ENCODE measurements at places on chromosomes 7 and 10.
A peak's percentile ranks its signal among the peaks of the same experiment; 100 is the strongest.

DNA sequence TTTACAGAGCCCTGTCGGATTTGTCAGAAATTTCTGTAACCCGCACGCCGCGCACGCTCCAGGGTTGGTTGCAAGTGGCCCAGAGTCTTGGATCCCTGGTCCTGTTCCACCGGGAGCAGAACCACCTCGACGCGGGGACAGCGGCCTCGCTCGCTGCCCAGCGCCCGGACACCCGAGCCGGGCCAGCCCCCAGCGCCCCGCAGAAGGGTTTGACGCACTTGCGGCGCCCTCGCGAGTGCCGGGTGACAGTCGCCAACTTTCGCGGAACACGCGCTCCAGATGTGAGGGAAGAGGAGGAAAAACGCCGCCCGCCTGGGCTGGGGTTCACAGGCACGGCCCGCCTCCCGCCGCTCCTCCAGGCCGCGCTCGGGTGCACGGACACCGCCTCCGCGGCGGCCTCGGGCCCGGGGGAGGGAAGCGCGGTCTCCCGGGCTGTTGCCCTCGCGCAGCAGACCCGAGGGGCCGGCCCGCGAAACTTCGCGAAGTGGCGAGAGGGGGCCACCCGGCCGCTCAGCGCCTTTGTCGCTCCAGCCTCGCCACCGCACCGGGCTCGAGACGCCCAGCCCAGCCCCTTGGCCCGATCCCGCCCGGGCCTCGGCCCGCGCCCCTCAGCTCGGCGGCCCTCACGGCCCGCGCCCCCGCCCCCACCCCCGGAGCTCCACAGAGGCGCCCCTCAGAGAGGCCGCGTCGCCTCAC lies 514 bp downstream of the RNF216 start:
- peaks cover 5% of the 10 kb centered on the region for H3K4me1 ChIP-seq
- H3K27me3 ChIP-seq: no peaks in the 10 kb centered on the region
- H3K27ac ChIP-seq: peak overlapping the region; percentile 94
- DNase-seq: peak; percentile 43

- H3K36me3 ChIP-seq: no peaks in the 10 kb centered on the region
- peaks cover 27% of the 10 kb centered on the region for H3K27me3 ChIP-seq
- no peak overlapping the region for H3K4me3 ChIP-seq
- H3K27ac ChIP-seq: no peak overlapping the region
- H3K4me1 ChIP-seq: no peaks in the 10 kb centered on the region
These were observed 48.5 kb downstream of the GRID1 start for GRCh38 chr10:86317949-86318725.

DNA sequence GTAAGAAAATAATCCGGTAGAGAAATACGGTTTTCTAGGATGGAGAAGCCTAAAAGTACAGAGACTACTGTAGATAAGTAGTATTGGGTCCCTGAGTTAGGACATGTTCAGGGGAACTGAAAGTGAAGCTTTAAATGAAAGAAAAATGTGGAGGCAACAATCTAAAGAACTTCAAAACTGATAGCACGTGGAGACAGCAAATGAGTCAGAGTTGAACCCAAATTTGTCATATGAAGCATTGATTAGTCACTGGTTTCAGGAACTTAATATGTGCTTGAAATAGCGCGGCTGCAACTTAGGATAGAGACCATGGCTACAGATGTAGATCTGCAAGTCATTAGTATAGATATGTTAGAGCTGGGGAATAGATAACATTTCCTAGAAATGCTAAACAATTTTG lies 1138.6 kb upstream of the SORCS1 start:
- no peaks in the 10 kb centered on the region for H3K27me3 ChIP-seq
- DNase-seq: no peak
- no peaks in the 10 kb centered on the region for H3K36me3 ChIP-seq
- no peak overlapping the region for H3K27ac ChIP-seq
- H3K4me3 ChIP-seq: no peak overlapping the region

DNA sequence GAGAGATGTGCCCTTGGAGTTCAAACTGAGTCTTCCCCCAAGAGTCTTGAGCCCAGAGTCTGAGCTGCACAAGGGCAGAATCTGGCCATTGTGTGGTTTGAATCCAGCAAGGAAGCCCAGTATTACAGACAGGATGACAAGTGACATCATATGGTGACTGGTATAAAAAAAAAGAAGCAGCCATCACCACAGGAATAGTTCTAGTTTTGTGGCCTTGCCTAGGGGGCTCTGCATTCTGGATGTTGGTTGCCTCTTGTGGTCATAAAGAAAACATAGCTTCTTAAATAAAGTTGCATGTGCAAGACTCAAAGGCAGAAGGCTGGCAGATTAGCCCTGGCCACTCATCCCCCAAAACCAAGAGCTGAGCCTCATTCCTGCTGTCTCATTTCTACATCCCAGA lies 16.8 kb upstream of the LRRC72 start:
- H3K36me3 ChIP-seq: no peaks in the 10 kb centered on the region
- H3K27me3 ChIP-seq: no peaks in the 10 kb centered on the region
- H3K4me3 ChIP-seq: no peak overlapping the region
- no peaks in the 10 kb centered on the region for H3K4me1 ChIP-seq
- H3K27ac ChIP-seq: no peak overlapping the region
- no peak for DNase-seq

DNA sequence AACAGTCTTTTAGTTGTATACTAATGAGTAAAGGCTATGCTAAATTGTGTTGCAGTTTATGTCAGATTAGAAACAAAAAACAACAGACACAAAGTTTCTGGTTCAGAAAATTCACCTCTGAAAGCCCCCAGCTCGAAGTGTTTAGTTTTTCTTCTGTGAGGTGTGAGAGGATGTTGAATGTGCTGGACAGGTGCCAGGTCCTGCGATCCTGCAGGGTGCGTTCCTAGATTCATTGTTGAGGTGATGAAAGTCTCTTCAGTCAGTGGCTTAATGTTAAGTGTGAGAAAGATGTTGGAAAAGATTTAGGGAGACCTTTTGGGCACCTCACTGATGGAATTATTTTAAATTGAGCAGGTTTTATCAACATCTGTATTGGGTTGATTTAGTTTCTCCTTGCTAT lies 287.3 kb downstream of the SDK1 start:
- H3K27ac ChIP-seq: no peak overlapping the region
- H3K36me3 ChIP-seq: no peaks in the 10 kb centered on the region
- H3K4me3 ChIP-seq: no peak overlapping the region
- peaks cover 14% of the 10 kb centered on the region for H3K4me1 ChIP-seq
- DNase-seq: no peak
- no peaks in the 10 kb centered on the region for H3K27me3 ChIP-seq

GRCh38 chr7:103140685-103141084 lies 8.2 kb downstream of the NAPEPLD start:
- peaks cover 10% of the 10 kb centered on the region for H3K36me3 ChIP-seq
- no peak for DNase-seq
- no peak overlapping the region for H3K4me3 ChIP-seq

GRCh38 chr7:128151635-128152034 lies 89.4 kb upstream of the LEP start:
- DNase-seq: no peak
- H3K36me3 ChIP-seq: no peaks in the 10 kb centered on the region
- H3K27ac ChIP-seq: no peak overlapping the region
- no peaks in the 10 kb centered on the region for H3K4me1 ChIP-seq
- peaks cover 66% of the 10 kb centered on the region for H3K27me3 ChIP-seq

DNA sequence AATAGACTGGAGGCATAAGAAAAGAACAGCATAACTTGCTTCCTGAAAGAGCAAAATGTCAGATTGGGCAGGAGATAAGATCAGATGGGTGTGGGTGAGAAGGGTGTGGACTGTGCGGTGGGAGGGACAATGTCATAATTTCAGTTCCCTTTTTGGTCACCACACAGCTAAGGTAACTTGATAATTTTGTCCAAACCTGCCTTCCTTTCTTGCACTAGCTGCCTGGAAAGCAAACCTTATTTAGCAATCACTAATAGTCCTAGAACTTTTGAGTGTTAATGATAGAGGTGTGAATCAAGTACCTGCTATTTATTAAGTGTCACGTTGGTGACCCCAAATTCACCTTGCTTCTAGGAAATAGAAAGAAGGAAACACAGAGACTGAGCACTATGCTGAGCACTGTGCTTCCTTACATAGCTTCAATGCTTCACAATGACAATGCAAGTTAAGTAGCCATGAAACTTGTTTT lies 72.4 kb upstream of the SP4 start:
- no peaks in the 10 kb centered on the region for H3K4me1 ChIP-seq
- no peaks in the 10 kb centered on the region for H3K36me3 ChIP-seq
- H3K27ac ChIP-seq: no peak overlapping the region
- peaks cover 6% of the 10 kb centered on the region for H3K27me3 ChIP-seq
- no peak overlapping the region for H3K4me3 ChIP-seq

GRCh38 chr7:47249361-47249760 lies 332.6 kb downstream of the TNS3 start:
- H3K4me3 ChIP-seq: no peak overlapping the region
- H3K4me1 ChIP-seq: peaks cover 3% of the 10 kb centered on the region
- DNase-seq: no peak
- H3K27ac ChIP-seq: no peak overlapping the region
- no peaks in the 10 kb centered on the region for H3K27me3 ChIP-seq

GRCh38 chr10:133012573-133013359 lies 70.4 kb upstream of the CFAP46 start:
- peaks cover 3% of the 10 kb centered on the region for H3K27me3 ChIP-seq
- no peaks in the 10 kb centered on the region for H3K4me1 ChIP-seq
- H3K36me3 ChIP-seq: no peaks in the 10 kb centered on the region
- H3K4me3 ChIP-seq: no peak overlapping the region

- H3K4me1 ChIP-seq: peaks cover 4% of the 10 kb centered on the region
- no peak for DNase-seq
- no peak overlapping the region for H3K27ac ChIP-seq
- no peaks in the 10 kb centered on the region for H3K27me3 ChIP-seq
- no peaks in the 10 kb centered on the region for H3K36me3 ChIP-seq
These were observed 206.0 kb upstream of the MDFIC start for GRCh38 chr7:114715907-114716306.

GRCh38 chr10:76939933-76940468 lies 697.6 kb downstream of the KCNMA1 start:
- no peaks in the 10 kb centered on the region for H3K36me3 ChIP-seq
- H3K27ac ChIP-seq: no peak overlapping the region
- no peak for DNase-seq
- peaks cover 7% of the 10 kb centered on the region for H3K4me1 ChIP-seq
- peaks cover 11% of the 10 kb centered on the region for H3K27me3 ChIP-seq

DNA sequence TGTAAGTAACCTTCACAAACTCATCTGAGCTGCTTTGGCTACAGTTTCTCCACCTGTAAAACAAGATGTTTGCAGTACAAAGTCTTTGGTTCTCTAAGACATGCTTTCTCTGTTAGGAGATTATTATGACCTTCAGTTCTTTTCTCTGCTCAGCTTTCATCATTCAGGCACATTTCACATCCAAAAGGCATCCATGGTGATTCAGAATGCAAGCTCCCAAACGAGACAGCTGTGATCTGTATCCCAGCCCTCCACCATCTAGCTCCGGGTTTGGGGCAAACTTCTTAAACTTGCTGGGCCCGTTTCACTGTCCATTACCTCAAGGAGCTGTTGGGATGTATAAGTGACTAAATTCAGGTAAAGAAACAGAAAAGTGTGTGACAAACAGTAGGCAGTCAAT lies 95.8 kb upstream of the COL1A2 start:
- no peak for DNase-seq
- peaks cover 26% of the 10 kb centered on the region for H3K4me1 ChIP-seq
- no peaks in the 10 kb centered on the region for H3K36me3 ChIP-seq
- no peak overlapping the region for H3K27ac ChIP-seq
- H3K27me3 ChIP-seq: no peaks in the 10 kb centered on the region

DNA sequence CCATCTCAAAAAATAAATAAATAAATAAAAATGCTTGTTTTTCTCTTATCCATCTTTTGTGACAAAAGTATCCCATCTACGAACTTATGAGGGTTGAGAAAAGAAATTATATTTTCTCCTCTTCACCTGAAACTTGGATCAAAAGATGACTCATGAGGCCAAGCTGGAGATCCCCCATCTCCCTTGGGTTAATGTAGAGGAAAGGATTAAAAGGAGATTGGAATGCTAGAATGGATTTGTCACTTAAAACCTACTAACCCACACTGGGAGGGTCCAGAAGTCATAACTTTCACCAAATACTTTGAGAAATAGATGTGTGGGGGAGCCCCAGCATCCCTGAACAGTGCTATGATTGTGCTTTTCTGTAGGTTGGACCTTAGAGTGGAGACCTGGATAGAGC lies 46.3 kb upstream of the PIK3CG start:
- H3K27ac ChIP-seq: no peak overlapping the region
- no peak overlapping the region for H3K4me3 ChIP-seq

DNA sequence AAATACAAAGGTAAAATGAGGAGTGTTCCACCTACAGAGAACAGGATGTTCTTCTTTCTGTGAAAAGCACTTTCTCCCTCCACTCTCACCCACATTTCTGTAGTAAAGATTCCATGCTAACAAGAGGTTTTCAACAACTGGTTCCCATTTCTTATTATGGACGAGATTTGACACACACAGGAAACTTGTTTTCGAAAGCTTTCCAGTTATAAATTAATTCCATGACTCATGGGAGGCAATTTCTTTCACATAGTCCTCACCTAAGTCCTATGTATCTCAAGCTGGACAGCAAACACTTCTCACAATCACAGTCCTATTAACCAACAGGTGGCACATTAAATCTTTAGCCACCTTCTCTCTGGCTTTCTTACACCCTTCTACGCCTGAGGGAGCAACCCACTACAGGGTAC lies 24.5 kb downstream of the RAPGEF5 start:
- H3K4me3 ChIP-seq: no peak overlapping the region
- no peaks in the 10 kb centered on the region for H3K27me3 ChIP-seq
- H3K27ac ChIP-seq: no peak overlapping the region
- H3K4me1 ChIP-seq: peaks cover 25% of the 10 kb centered on the region
- no peak for DNase-seq
- H3K36me3 ChIP-seq: no peaks in the 10 kb centered on the region

DNA sequence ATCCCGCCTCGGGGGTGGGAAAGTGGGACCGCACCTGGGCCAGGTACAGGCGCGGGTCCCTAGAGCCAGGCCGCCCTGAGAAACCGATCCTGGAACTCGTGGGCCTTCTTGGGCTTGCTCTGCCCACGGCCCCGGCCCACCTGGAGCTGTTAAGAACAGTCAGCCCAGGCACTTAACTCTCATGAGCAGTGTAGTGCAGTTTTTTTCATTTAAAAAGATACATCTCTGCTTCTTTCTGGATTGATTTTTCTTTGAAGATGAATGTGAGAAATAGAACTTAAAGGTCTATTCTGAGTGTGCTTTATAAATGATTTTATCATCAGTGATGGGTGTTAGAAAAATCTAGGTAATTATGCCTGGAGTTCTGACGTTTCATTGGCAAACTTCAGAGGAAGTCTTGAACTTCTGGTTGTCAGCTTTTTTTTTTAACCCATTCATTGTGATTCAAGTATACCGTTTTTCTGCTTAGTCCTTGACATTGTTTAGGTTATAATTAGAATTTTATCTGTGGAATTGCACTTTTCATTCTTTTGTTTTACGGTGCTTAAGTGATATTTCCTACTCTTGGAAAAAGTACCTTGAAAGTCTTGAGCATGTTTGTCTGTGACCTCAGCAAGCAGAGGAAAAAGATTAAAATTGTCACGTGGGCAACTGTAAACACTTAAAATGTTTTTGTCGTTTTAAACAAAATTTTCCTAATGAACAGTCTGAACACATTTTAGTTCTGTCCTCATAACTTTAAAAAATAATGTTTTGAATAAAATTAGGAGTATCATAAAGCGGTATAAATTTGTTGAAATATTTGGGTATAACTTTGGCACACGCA lies 906 bp downstream of the CDK1 start:
- H3K4me1 ChIP-seq: peaks cover 22% of the 10 kb centered on the region
- no peaks in the 10 kb centered on the region for H3K27me3 ChIP-seq
- H3K4me3 ChIP-seq: peak overlapping the region; percentile 98
- H3K36me3 ChIP-seq: no peaks in the 10 kb centered on the region
- H3K27ac ChIP-seq: peak overlapping the region; percentile 55

GRCh38 chr10:7908541-7909210 lies 90.4 kb downstream of the TAF3 start:
- H3K4me1 ChIP-seq: peaks cover 25% of the 10 kb centered on the region
- DNase-seq: no peak
- no peak overlapping the region for H3K27ac ChIP-seq

Data from progenitor cell of endocrine pancreas (in vitro differentiated cells).